Activated CD4-positive, alpha-beta T cell treated with anti-CD3 and anti-CD28 coated beads, Interleukin-2, amount 50 U/mL, for 48 hours (primary cell): ENCODE measurements at places on chromosomes 16 and 17.
A peak's percentile ranks its signal among the peaks of the same experiment; 100 is the strongest.

GRCh38 chr17:6589266-6589946 is 33.1 kb upstream of the PITPNM3 start:
- no peak for DNase-seq

DNA sequence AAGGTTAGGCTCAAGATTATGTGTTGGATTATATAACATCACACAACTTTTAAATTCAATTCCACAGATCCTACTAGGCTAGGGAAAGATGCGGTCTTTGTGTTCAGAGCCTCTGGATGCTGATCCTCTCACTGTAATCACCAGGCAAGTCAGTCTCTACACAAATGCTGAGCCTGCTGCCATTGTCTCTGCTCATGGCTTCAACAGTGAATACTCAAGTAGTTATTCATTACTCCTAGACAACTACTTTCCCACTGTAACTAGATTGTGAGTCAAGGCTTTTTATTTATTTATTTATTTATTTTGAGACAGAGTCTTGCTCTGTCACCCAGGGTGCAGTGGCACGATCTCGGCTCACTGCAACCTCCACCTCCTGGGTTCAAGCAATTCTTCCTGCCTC is 15.8 kb upstream of the NDUFAB1 start:
- no peak for DNase-seq

- DNase-seq, result peak; percentile 96
Observed at GRCh38 chr17:5584383-5585286, at the start of gene NLRP1. Gene NLRP1 (minus strand): TSS chr17:5584509. CDS start chr17:5583957, 552 bp downstream.

DNA sequence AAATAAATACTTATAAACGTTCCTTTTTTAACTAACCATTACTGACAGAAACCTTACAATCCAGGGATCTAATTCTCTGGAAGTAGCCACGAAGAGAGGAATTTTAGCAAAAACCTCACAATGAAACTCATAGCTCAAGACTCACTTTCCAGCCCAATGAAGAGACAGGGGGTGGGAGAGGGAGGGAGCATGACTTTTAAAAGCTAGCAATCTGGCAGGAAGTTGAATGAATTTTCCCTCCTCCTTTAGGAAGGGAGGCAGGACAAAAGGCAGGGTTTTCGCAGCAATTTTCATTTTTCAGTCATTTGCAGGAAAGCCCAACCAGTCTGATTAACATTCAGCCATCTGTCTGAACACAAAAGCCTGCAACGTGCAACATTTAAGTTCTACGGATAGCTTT is 381.5 kb upstream of the PSMD7 start:
- DNase-seq, result no peak
